ENCODE measurements at places on chromosomes 1 and 21. TPM values are rescaled to one million over a fixed set of nuclear protein-coding genes. Genes with fewer than 3 reads are reported as not detected.

Gene CELA2B
- total RNA-seq: not detected

Gene CD160
- total RNA-seq: not detected

Gene PTPRU
- total RNA-seq: 22.6 TPM

Gene S100A1
- 1,739 TPM for total RNA-seq

DNA sequence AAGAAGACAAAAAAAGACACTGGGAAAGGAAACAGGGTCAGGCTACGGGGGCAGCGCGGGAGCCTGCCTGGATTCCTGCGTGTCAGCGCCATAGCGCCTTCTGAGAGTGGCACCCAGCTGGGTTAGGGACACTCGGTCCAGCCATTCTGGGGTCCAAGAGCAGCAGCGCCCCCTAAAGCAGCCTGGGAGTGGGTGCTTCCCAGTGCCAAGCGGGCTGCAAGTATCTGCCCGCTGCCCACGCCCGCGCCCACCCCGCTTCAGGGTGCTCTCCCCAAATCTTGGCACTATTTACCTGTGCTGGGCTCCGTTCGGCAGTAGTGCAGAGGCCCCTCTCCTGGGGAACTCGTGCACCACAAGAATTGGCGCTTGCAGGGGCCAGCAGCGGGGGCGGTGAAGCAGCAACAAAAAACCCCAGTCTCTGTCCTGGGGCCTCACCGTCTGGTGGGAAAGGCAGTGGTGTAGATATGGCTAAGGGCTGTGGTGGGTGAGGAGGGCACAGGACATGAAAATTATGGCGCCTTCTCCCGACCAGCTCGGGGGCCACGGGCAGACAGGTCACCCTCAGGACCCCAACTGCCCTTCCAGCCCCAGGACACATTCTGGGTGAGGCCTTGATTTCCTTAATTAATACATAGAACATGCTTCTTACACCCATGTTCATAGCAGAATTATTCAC lies 24.1 kb upstream of the LBR start:
- peak; percentile 63 for DNase-seq

Measured in right cardiac atrium (tissue), 5 donors.